Neural progenitor cell (in vitro differentiated cells): ENCODE measurements at places on chromosomes 12 and 14.
A peak's percentile ranks its signal among the peaks of the same experiment; 100 is the strongest.

DNA sequence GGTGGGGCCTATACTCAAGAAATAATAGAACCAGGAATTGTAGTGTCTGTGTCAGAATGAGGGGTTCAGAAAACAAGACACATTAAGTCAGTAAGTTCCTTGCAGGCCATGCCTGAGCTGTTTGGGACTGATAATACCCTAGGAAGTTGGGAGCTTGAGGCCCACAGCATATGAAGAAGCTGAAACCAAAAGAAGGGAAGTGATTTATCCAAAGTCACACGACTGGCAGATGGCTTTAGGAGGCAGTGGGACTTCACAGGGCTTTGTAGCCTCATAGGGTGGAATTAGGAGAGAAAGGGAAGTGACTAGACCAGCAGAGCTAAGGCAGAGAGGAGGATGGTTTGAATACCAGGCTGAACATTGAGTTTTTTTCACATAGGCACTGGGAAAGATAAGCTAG, 56.6 kb upstream of the SRSF5 start:
- H3K27ac ChIP-seq, result peak overlapping the region; percentile 21
- no peaks in the 10 kb centered on the region for H3K36me3 ChIP-seq
- no peak for DNase-seq
- H3K4me3 ChIP-seq, result no peak overlapping the region
- peaks cover 63% of the 10 kb centered on the region for H3K4me1 ChIP-seq

DNA sequence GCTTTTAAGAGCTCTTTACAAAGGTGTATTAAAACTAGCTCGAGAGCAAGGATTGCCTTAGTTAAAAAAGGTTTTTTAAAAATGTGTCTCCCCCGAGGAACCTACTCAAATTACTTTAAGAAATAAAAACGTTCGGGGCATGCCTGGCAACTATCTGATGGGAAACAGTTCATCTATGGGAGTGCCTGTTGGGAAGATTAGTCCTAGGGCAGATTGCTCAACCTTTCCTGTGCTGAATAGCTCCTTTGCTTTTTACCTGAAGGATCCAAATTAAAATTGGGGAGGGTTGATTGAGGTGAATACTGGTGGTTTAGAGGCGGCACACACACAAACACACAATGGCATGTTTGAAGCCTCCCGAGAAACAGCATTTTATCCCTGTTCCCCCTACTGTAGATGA, 541.4 kb upstream of the ATP2B1 start:
- H3K27ac ChIP-seq, result no peak overlapping the region
- no peaks in the 10 kb centered on the region for H3K27me3 ChIP-seq
- no peak overlapping the region for H3K4me3 ChIP-seq
- no peak for DNase-seq
- no peaks in the 10 kb centered on the region for H3K36me3 ChIP-seq
- H3K4me1 ChIP-seq, result no peaks in the 10 kb centered on the region

GRCh38 chr12:54716261-54716660, 68.1 kb upstream of the DCD start:
- H3K27me3 ChIP-seq, result peaks cover 12% of the 10 kb centered on the region
- no peaks in the 10 kb centered on the region for H3K36me3 ChIP-seq
- no peak overlapping the region for H3K4me3 ChIP-seq

DNA sequence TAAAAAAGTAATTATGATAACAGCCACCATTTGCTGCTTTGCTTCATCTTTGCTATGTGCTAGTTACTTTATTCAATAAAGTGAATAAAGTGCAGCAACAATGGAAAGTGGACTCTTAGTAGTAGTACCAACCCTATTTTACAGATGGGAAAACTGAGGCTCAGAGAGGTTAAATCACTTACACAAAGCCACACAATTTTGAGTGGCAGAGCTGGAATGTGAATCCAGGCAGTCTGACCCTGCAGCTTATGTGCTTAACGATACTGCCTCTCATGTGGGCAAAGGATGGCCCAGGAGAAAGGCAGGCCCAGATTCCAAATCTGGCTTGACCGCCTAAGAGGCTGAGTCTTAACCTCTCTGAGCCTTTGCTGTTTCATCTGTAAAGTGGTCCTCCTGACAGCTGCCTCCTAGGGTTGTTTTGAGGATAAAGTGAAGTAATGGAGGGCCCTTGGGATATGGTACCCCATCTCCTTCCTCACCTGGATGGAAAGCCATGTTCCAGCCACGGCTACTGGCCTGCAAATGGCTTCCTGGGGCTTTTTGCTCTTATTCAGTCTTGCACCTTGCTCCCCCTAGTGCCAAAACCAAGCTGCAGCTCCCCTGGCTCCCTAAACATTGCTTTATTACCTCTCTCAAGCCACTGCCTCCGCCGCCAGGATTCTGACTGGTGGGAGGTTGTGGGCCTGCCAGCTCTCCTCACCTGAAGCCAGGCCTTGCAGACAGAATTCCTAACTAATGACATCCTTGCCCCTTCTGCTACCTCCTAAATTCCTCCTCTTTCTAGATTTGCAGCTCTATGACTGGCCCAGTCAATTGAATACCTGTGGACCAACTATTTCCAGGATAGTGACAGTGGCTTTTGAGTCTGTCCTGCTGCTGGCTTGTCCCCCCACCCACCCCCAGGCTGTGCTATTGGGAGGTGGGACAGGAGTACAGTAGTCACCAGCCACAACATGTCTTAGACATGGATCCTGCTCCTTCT, 283.3 kb upstream of the PWP1 start:
- no peak overlapping the region for H3K27ac ChIP-seq
- no peaks in the 10 kb centered on the region for H3K27me3 ChIP-seq
- H3K4me3 ChIP-seq, result no peak overlapping the region

GRCh38 chr12:77054851-77055250, 10.5 kb downstream of the E2F7 start:
- no peak overlapping the region for H3K27ac ChIP-seq
- DNase-seq, result no peak
- H3K4me3 ChIP-seq, result no peak overlapping the region
- H3K36me3 ChIP-seq, result peaks cover 22% of the 10 kb centered on the region

GRCh38 chr14:72613231-72613974, 280.5 kb downstream of the DPF3 start:
- no peak overlapping the region for H3K4me3 ChIP-seq
- H3K27ac ChIP-seq, result no peak overlapping the region
- H3K36me3 ChIP-seq, result no peaks in the 10 kb centered on the region

DNA sequence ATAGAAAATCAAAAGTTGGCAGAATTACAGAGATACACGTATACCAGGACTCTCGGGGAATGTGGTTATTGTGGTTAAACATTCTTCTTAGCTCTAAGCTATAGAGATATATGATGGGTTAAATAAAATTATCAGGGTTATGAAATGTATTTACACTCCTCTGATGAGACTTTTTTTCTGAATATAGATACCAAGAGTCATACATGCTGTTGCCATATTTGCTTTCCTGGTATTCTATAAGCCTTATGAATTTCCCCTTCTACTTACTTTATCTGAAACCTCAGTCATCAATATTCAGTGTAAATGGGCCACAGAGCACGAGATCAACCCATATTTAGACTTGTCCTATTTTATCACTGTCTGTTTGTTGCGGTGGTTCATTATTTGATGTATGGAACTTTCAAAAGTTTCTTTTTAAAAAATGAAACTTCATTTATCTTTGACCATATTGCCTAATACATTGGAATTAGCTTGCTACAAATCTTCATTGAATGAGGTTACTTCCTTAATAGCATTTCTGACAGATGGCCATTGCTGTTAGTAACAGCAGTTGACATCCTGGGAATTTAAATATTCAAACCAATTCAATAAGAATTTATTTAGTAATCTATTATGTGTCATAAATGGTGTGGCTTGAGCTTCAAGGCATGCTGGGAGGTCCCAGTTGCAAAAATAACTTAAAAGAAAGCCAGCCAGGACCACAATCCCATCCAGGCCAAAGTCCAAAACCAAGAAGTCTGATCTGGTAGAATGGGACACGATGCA, 393.5 kb downstream of the PCNX1 start:
- DNase-seq, result no peak
- H3K27ac ChIP-seq, result no peak overlapping the region
- H3K4me1 ChIP-seq, result no peaks in the 10 kb centered on the region
- no peak overlapping the region for H3K4me3 ChIP-seq

GRCh38 chr12:112762753-112763152, 28.8 kb upstream of the RPH3A start:
- H3K36me3 ChIP-seq, result no peaks in the 10 kb centered on the region
- DNase-seq, result no peak
- H3K27ac ChIP-seq, result no peak overlapping the region
- H3K27me3 ChIP-seq, result no peaks in the 10 kb centered on the region
- H3K4me3 ChIP-seq, result no peak overlapping the region
- peaks cover 7% of the 10 kb centered on the region for H3K4me1 ChIP-seq

DNA sequence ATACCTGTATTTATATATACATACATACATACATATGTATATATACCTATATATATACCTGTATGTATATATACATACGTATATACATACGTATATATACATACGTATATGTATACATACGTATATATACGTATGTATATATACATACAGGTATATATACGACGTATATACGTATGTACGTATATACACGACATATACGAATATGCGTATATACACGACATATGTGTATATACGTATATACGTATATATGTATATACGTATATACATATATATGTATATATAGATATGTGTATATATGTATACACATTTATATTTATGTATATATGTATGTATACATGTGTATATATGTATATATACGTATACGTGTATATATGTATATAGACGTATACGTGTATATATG, 92.7 kb upstream of the ABCD2 start:
- no peaks in the 10 kb centered on the region for H3K4me1 ChIP-seq
- no peak overlapping the region for H3K4me3 ChIP-seq
- no peak for DNase-seq
- no peaks in the 10 kb centered on the region for H3K36me3 ChIP-seq

GRCh38 chr12:11876307-11876706, 194.4 kb upstream of the BCL2L14 start:
- no peak for DNase-seq
- H3K36me3 ChIP-seq, result no peaks in the 10 kb centered on the region
- no peaks in the 10 kb centered on the region for H3K27me3 ChIP-seq
- no peak overlapping the region for H3K27ac ChIP-seq
- peaks cover 10% of the 10 kb centered on the region for H3K4me1 ChIP-seq

- no peak for DNase-seq
- no peaks in the 10 kb centered on the region for H3K36me3 ChIP-seq
- no peaks in the 10 kb centered on the region for H3K4me1 ChIP-seq
- H3K27ac ChIP-seq, result no peak overlapping the region
- H3K27me3 ChIP-seq, result no peaks in the 10 kb centered on the region
- H3K4me3 ChIP-seq, result no peak overlapping the region
These were observed 231.2 kb upstream of the DCN start for GRCh38 chr12:91413581-91414546.

GRCh38 chr12:117807946-117808345, 160.8 kb downstream of the KSR2 start:
- H3K27ac ChIP-seq, result no peak overlapping the region
- no peak overlapping the region for H3K4me3 ChIP-seq
- no peak for DNase-seq
- no peaks in the 10 kb centered on the region for H3K4me1 ChIP-seq

DNA sequence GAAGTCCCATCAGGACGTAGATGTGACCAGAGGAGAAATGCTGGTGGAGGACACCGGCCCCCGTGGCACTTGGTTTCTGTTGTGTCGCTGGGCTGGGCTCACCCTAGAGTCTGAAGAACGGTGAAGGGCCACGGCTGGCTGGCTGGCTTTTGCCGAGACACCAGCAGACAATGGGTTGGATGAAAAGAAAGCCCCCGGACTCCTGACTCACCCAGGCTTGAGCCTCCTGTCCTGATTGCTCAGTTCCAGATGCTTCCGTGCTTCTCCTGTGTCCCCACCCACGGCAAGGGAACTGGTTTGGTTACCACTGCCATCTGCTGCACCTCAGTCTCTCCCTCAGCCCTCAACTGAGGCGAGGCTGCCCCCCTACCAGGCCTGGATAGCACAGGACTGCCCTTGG, 10.4 kb upstream of the ENDOU start:
- no peak for DNase-seq
- no peak overlapping the region for H3K27ac ChIP-seq
- no peaks in the 10 kb centered on the region for H3K36me3 ChIP-seq
- H3K4me3 ChIP-seq, result no peak overlapping the region
- peaks cover 13% of the 10 kb centered on the region for H3K4me1 ChIP-seq
- H3K27me3 ChIP-seq, result no peaks in the 10 kb centered on the region

GRCh38 chr14:37992499-37992898, 215.2 kb upstream of the SSTR1 start:
- DNase-seq, result no peak
- no peaks in the 10 kb centered on the region for H3K36me3 ChIP-seq
- no peaks in the 10 kb centered on the region for H3K27me3 ChIP-seq
- no peaks in the 10 kb centered on the region for H3K4me1 ChIP-seq

- H3K27ac ChIP-seq, result no peak overlapping the region
- DNase-seq, result no peak
These were observed 59.8 kb upstream of the SLC38A2 start for GRCh38 chr12:46432325-46432724.

DNA sequence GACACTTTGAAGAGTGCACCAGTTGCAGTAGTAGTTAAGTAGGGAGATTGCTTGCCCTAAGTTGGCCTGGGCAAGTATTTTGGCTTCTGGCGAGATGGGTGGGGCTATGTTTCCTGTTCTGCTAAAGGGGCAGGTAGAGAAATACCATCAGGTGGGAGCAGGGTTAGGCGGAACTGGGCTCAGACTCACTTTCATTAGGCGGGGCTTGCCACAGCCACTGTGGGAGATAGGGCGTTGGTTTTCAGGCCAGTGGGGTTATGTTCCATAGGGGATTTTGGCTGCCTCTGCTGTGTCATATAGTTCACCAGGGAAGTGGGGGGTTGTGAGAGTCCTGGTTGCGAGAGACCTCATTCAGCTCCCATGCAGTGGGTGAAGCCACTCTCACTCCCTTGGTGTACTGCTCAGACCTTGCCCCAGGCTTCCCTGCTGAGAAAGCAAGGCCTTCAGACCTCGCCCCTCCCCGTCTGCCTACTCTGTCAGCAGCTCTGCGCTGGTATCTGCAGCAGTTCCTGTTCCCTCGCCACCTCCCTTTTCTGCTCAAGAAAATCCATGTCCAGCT, 43.3 kb downstream of the AEBP2 start:
- H3K4me1 ChIP-seq, result peaks cover 6% of the 10 kb centered on the region
- H3K27ac ChIP-seq, result no peak overlapping the region
- H3K36me3 ChIP-seq, result peaks cover 10% of the 10 kb centered on the region
- no peak overlapping the region for H3K4me3 ChIP-seq
- peak; percentile 6 for DNase-seq
- no peaks in the 10 kb centered on the region for H3K27me3 ChIP-seq

DNA sequence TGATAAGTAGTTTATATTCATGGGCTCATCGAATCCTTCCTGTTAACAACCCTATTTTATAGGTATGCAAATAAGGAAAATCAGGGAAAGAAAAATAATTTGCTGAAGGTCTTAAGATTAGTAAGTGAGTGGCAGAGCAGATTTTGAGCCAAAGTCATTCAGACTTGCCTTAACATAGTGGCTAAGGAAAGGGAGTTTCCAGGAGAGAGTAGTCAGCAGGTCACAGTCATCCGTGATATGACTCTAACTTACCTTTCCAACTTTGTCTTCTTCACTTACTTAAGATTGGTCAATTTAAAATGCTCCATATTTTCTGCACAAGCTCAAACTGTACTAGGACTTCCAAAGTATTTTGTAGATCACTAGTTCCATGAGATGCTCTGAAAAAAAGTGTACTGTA, 46.6 kb downstream of the AKAP6 start:
- H3K36me3 ChIP-seq, result no peaks in the 10 kb centered on the region
- H3K4me1 ChIP-seq, result no peaks in the 10 kb centered on the region
- H3K27ac ChIP-seq, result no peak overlapping the region
- no peak for DNase-seq
- H3K4me3 ChIP-seq, result no peak overlapping the region
